Hindlimb muscle (tissue), 1 donor: ENCODE measurements at places on chromosomes 7 and 10. TPM values are rescaled to one million over a fixed set of nuclear protein-coding genes. Genes with fewer than 3 reads are reported as not detected.
A peak's percentile ranks its signal among the peaks of the same experiment; 100 is the strongest.

DNA sequence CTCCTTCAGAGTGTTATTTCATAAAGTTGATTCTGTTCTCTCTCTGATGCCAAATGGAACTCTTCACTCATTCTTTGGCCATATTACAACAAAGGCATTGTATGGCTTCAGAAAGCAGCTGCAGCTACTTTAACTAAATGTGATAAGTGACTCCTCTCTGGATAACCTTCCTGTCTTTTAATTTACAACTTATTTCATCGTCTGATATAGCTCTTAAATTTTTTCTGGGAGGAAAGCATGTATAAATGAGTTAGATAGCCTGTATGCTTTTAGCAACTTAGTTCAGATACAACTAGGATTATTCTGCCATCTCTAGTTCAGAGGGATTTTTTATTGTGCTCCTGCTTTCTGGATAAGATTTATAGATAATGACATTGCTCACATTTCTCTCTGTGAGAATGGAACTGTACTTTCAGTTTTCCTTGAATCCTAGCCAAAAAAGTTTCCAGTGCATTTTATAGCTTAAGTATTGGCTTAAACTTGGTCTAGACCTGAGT is 57.5 kb downstream of the KLHDC10 start:
- DNase-seq: peak; percentile 66

DNA sequence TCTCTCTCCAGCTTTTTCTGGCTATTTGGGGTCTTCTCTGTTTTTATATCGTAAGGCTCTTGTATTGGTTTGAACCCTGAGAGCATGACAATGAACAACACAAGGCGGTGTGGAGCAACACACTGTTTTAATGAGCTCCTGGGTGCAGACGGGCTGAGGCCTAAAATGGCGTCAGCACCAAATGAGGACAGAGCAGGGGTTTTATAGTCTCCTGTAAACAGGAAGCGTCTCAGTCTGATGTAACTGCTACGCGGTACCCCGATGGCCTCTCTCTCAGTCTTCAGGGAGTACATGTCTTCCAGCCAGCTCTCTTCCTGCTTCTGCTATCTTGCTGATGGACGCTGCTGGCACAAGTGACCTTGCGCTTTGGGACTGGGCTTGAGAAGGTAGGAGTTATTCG is 95.9 kb upstream of the CCDC71L start:
- DNase-seq: no peak

- DNase-seq: no peak
Measured at GRCh38 chr10:93413252-93413689, 68.9 kb downstream of the MYOF start.

- DNase-seq: no peak
Measured at GRCh38 chr10:74322565-74322964, 171.5 kb downstream of the ADK start.

DNA sequence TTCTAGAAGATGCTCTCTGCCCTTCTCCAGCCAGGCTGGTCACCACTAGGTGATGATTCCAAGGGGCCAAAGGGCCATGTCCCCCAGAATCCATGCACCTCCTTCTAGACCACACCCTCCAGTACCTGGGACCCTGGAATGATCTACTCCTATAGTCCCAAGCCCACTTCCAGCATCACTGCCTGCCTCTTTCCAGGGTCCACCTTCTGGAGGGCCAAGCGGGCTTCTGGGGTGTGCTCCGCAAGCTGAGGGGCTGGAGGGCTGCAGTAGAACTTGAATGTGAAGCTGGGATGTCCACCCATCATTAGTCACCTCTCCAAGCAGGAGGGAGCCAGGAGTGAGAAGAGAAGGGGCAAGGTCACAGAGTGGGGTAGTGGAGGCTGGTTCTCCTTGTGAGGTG is 234.4 kb upstream of the MYO3A start:
- DNase-seq: no peak

DNA sequence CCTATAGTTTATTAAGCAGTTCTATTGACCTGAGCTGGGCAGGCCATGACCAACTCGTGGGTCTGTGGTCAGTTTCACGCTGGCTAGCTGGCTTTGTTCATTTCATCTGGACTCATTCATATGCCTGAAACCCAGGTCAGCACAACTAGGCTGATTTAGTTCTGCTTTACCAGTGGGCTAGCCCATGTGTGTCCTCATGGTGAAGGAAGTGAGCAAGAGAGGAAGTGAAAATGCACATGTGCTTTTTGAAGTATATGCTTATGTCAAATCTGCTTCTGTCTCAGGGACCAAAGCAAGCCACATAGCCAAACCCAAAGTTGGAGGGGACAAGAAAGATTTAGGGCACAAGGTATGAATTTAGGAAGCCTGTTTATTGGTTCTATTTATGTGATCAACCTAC is 154.5 kb downstream of the RNF133 start:
- DNase-seq: no peak

- no peak for DNase-seq
Measured at GRCh38 chr7:90769036-90769435, 172.9 kb downstream of the CDK14 start.

Gene SPDYE3
- polyA plus RNA-seq: 6.3 TPM
